ENCODE measurements at places on chromosomes 5 and 9.

- no peak for DNase-seq
Observed at GRCh38 chr9:79707589-79707988, 135.8 kb downstream of the TLE4 start.

- DNase-seq: no peak
Observed at GRCh38 chr5:139134906-139135305, 63.3 kb downstream of the SIL1 start.

GRCh38 chr5:146539973-146540372 lies 24.0 kb upstream of the GPR151 start:
- DNase-seq: no peak

GRCh38 chr5:138177941-138178515 lies 402 bp downstream of the BRD8 start:
- no peak for DNase-seq

GRCh38 chr9:19231904-19232822 lies 1.7 kb downstream of the DENND4C start:
- no peak for DNase-seq

GRCh38 chr5:113140837-113141671 lies 164.5 kb downstream of the DCP2 start:
- DNase-seq: no peak

DNA sequence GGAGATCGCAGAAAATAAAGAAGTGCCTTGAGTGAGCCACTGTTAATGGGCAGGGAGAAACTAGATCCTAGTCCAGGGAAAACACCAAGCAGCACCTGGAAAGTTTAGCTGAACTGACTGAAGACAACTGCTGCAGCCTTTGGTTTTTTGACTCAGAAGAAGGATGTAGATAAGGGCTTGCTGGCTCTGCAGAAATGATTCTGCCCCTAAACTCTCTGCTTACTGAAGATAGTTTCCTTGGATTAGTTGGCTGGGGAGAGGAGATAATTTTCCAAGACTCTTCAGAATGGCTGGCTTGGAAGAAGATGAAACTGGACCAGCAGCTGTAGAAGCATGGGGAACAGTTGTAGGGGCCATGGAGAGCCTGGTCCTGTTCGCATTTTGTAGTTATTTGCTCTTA lies 471.8 kb downstream of the KDM4C start:
- no peak for DNase-seq

DNA sequence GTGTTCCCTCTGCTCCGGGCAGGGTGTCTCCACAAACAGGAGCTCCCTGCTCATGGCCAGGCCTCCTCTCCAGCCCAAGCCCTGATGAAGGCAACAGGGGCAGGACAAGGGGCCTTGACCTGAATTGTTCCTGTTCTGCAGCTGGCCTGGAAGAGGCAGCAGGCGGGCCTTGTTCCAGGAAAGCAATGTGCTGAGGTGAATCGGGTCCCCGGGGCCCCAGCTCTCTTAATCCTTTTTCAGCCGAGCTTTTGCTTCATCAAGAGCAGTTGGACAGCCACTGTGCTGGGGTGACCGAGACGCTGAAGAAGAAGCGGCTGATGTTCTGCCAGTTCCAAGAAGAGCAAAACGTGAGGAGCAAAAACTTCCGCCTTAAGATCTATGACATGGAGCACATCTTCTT lies 41.4 kb downstream of the CCDC180 start:
- DNase-seq: no peak

DNA sequence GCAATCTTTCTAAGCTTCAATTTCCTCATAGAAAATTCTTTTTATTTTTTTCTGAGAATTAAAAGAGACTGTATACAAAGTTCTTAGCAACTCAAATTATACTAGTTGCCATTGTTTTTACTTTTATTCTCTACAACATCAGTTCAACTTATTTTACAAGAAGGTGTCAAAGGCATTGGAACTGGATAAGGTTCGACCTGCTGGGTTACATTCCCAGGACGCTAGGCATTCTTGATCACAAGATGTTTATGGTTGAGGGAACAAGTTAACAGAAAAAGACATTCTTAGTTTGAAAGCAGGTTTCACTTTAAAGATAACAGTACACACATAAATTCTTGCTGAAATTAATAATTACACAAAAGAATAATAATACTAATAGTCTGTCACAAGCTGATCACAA lies 163.5 kb upstream of the SNX2 start:
- no peak for DNase-seq

- no peak for DNase-seq
Observed at GRCh38 chr5:482021-482420, 39.0 kb downstream of the EXOC3 start.

DNA sequence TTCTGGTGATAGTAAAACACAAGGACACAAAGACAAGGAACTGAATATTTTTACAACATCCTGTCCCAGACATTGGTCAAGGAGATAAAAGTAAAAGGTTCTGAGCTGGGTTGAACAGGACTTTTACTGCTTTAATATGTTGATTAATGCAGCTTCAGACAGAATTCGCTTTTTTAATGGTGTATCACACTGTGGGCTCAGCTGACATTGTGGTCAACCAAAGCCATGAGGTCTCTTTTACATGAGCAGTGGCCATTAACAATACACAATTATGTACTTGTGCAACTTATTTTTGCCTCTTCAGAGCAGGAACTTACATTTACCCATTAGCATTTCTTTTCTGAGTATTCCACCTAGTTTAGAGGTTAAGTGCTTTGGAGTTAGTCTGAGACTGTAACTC lies 22.8 kb upstream of the ERBIN start:
- DNase-seq: no peak

Measured in T follicular helper cell (primary cell).